ENCODE measurements at places on chromosomes 7 and 10.

DNA sequence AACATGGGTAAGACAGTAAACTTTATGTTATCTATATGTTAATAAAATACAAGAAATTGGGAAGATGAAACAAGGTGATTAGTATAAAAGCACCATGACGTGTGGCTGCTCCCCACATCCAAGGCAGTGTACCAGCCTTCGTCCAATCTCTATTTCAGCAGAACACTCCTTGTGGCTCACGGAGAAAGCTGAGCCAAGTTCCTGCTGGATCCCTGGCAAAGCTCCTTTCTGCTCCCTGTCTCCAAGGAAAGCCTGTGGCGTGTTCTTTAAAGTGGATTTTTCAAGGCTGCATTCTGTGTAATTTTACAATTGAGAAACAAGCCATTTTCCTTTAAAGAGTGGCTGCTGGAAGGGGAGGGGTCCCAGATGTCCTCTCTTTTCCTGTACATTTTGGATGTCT is 467.3 kb downstream of the PTPRN2 start:
- DNase-seq, result no peak

DNA sequence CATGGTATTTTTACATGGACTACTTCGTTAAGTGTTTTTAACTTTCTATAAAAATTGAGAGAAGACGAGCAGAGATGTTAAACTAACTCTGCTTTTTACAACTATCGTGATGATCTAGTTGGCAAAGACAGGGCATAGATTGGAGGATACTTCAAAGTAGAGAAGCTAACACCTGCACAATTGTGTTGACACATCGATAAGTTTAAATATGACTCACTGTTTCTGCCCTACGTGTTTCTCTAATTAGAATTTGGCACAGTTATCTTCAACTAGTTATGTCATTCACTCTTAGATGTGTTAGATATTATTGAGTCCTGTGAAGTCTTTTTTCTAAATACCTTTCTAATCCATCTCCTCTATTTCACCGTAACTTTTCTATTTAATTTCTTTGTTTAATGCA is 68.5 kb upstream of the FERD3L start:
- DNase-seq, result no peak

DNA sequence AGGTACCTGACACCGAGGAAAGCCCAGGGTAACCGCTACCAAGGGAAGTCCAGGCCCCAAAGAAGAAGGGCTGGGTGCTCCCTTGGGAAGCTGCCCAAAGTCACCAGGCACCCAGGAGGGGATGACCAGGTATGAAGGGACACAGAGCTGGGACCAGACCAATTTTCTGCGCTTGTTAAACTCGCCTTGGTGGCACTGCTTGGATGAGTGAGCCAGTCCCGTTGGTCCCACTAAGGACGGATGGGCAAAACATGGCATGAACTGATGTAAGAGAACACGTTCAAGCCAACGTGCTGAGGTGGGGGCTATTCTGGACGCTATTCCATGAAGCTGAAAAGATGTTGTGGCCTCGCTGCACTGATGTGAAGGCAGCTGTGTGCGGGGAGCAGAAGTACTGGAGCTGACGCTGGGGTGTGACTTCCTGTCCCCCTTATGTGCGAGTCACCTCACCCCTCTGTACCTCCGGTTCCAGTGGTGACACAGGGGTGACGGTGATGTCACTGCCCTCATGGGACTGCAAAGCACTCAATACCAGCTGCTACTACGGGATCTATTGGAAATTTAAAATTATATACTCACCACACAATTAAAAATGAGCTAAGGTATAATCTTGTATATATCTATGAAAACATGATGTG is 73.6 kb downstream of the COBL start:
- DNase-seq, result no peak

GRCh38 chr10:29588629-29589421 is 45.9 kb downstream of the SVIL start:
- DNase-seq, result no peak

GRCh38 chr7:126436213-126436868 is 816.4 kb downstream of the GRM8 start:
- DNase-seq, result no peak

DNA sequence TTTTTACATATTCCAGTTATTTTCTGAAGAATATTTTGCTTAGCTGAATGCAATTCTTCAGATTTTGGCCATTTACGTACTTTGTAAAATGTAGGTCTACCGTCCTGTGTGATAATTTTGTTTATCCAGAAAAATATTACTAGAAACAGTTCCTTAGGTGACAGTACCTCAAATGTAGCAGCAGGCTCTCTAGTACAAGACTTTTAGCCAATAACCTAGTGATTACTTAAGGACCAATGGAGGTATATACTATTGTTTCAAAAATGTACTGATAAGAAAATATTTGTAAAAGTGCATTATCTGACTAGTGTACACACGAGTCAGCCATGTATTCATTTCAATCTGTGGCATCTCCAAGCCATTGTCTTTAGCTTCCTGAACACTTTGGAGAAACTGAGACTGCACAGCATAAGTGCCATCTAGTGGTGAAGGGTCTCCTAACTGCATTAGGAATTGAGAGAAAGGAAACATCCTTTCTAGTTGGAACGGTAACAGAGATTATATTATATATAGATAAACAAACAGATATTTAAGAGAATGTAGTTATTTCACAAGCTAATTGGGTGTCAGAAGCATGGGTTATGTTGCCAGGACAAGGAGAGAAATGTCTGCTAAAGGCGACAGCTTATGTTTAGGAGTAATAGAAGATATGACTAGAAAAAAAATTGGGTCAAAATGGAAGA is 23.7 kb downstream of the RTKN2 start:
- peak; percentile 41 for DNase-seq

DNA sequence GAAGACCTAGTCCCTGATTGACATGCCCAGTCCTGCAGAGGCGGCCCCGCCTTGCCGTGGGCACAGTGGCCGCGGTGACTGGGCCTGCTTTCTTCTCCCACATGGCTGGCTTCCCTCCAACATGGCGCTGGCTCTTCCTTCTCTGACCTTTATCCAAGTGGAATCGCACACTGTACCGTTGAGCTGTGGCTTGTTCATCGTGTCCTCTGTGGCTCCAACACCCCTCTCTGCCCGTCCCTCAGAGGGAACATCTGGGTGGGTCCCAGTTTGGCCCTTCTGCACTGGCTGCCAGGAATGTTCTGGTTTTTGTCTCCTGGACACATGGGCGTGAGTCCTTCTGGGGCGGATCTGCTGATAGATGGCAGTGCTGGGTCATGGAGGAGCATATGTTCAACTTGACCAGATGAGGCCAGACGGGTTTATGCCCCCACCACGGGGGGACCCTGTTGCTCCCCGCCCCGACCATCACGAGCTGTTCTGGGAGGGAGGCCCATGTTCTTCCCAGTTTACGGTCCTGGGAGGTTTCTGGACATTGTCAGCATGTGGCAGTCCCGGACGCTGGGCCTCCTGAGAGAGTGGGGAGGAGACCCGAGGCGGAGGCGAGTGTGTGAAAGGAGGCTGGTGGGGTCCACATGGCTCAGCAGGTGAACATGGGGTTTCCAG is 63.5 kb downstream of the LHPP start:
- peak; percentile 46 for DNase-seq

DNA sequence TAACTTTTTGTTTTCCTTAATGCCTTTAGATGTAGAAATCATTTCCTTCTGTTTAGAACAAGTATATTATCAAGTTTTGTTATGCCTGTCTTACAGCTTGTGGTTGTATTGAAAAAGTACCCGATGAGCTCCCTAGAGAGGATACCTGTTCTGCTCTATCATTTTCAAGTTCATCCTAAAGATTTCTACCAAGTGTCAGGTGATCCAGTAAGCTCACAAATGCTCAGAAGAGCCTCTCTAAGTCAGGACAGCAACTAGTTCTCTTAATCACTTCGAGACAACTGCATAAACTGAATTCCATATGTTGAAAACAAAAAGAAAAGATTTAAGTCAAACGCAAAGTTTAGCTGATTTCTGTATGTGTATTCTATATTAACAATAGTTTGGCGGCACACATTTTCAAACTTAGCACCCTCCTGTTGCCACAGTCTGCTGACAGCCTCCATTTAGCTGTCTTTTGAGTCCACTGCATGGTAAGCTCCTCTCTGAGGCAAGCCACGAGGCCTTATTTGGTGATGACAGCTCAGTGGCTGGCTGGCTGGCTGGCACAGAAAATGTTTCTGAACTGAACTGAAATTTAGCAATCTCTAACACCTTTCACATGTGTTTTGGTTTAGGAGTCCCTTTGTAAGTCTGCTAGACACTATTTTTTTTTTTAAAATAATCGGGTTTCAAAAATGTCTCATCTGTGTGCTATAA is 59.4 kb downstream of the SEMA3C start:
- peak; percentile 67 for DNase-seq

- peak; percentile 16 for DNase-seq
Measured at GRCh38 chr10:31864834-31865518, 63.7 kb downstream of the ARHGAP12 start.

DNA sequence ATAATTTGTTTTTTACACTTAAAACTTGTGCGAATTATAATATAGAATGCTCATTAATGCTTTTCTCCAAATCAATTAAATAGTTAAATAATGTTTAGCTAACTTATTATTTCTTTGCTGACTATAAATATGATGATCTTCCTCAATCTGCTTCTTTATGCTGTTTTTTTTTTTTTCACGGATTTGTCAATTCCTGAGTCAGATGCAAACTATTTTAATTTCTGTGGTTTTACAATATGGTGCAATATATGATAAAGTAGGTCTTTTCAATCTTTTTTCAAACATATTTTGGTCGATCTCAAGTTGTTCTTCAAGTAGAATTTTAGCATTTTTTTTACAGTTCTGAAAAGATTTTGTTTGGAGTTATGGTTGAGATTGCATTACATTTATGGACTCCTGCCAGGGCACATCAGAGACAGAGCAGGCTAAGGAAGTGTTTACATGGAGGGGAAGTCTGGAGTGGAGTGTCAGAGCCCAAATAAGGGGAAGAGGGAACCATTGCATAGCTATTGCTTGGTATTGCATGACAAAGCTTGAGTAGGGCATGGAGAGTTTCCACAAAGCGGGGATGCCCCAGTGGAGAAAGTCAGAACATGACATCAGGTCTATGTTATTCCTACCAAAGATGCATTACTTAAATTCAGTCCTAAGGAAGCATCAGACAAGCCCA is 204.4 kb downstream of the OTUD1 start:
- DNase-seq, result no peak

GRCh38 chr7:127882313-127882920 is 148.8 kb downstream of the LRRC4 start:
- no peak for DNase-seq

DNA sequence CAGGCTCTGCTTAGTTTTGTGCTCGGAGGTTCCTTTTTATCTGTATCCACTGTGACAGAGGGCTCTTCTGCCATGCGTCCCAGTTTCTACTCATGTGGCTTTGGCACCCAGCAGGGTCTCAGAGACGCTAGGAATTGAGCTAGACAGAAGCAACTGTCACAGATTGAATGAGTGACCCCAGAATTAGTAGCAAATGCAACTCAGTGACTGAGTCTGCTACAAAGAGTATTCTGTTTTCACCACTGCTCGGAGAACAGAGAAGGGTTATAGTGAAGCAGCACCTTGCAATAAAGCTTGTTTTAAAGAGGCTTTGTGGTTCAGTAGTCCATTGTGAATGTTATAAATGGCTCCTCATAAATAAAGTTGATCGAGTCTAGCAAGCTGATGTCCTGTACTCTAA is 113.2 kb downstream of the DNAH11 start:
- no peak for DNase-seq

GRCh38 chr7:124457841-124458240 is 307.8 kb downstream of the GPR37 start:
- peak; percentile 18 for DNase-seq
